ENCODE measurements at places on chromosomes 11 and 22.
A peak's percentile ranks its signal among the peaks of the same experiment; 100 is the strongest.

GRCh38 chr11:77113382-77114088 is 10.9 kb downstream of the OMP start:
- DNase-seq = peak; percentile 59

DNA sequence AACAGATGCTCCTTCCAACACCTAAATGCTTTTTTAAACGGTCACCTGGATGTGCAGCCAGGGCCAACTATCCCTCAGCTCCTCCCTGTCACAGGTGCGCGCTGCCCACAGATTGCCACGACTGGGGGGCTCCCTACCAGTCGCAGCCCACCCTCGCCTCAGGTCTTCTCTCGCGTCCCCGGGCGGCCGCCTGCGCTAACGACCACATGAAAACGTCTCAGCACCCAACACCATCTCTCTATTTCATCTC is 469 bp downstream of the ZBED5 start:
- DNase-seq = no peak

GRCh38 chr22:46125816-46126765 is 24.2 kb upstream of the PPARA start:
- no peak for DNase-seq

DNA sequence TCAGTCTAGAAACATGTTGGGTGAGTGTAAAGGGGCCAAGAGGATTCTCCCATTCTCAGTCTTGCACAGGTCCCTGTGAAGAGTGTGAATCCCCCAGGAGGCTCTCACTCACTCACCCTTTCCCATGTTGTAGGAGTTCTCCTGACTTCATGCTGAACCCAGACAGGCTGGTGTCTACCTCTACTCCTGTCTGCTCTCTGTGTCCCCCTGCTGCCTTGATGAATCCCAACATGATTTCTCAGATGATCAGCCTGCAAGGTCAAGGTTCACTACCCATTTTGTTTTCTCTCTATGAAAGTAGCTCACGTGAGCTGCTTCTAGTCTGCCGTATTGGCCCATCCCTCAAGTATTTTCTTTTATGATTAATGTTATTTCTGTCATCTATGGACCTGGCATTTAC is 500.6 kb downstream of the ETS1 start:
- no peak for DNase-seq

DNA sequence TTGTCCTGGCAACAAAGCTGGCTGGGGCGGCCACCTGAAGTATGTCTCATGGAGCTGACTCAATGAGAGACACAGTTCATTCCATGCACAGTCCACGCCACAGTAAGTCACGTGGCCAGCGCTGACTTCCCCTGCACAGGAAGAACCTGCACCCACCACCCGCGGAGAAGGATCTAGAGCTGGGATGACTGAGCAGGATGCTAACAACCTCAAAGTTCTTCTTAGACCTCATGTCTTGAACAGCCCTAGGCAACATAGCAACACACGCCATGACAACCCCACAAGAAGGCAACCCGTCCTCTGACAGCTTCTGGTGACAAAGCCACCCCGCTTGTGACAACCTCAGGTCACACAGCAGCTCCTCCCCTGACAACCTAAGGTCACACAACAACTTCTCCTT is 76.9 kb upstream of the B3GAT1 start:
- DNase-seq = no peak

- peak; percentile 61 for DNase-seq
Measured at GRCh38 chr11:46918083-46918787, at the start of gene LRP4. LRP4 (minus strand) TSS chr11:46918550; CDS start chr11:46918379, 171 bp downstream.

DNA sequence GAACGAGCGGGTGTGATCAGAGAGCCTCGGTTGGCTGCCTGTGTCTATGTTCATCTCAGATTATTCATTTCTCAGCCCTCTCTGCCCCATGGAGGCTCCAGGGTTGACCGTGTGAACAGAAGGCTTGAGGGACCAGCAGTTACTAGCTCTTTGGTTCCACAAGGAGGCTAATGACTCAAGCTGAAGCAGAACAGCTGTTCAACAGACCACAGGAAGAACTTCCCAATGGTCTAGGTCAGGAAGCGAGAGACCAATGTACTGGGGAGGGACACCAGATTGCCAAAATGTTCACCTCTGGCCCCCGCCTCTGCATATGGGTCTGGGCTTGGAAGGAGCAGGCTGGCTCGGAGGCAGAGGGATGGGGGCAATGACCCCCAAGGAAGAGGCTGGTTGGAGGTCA is 14.7 kb upstream of the PDE2A start:
- no peak for DNase-seq

DNA sequence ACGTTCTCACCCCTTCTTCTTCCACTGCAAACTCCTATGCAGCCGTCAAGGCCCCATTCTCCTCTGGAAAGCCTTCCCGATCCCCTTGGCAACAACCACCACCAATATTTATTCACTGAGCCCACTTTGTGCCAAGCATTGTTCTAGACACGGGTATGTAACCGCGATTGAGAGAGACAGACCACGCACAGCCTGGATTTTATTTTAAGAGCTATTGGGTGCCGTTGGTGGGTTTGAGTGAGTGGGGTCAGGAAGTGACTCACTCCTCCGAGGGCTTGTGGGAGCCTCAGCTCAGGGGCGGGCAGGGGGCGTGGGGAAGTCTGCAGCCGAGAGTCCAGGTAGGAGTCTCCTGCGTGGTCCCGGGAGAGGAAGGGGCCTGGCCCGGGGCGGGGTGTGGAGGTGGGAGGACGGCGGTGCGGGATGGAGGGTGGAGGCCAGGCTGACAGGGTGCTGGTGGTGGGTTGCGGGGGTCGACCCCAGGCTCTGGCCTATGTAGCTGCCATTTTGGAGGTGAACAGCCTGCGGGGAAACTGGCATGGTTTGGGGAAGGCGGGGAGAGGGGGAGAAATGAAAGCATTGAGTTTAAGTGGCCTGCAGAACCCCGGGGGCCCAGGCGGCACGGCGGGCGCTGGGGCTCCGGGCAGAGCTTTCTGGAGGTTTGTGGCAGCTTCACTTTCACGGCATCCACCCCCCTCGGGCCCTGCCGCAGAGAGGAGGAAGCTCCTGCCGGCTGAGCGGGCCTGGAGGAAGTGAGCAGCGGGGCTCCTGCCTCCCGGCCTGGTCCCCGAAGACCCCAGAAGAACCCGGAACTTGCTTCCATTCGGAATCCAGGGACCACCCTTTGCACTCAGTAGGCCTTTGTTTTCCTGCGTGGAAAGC is 547 bp downstream of the PARVG start:
- DNase-seq = no peak

DNA sequence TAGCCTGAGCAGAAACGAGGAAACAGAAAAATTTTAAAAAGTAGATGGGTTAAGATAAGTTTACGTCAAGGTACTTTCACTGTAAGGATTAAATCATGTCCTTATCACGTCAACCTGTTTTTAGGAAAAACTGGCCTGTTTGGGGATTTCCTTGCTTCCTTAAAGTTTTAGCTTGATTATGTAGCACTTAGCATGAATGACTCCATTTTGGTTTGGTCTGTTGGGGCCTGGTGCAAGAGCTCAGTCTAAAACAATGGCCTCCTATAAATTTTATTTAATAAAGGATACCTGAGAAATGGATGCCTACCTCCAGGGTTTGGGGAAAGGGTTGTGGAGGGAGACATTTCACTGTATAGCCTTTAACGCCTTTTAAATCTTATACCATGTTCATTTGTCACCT is 33.2 kb upstream of the CSTF3 start:
- DNase-seq = no peak

DNA sequence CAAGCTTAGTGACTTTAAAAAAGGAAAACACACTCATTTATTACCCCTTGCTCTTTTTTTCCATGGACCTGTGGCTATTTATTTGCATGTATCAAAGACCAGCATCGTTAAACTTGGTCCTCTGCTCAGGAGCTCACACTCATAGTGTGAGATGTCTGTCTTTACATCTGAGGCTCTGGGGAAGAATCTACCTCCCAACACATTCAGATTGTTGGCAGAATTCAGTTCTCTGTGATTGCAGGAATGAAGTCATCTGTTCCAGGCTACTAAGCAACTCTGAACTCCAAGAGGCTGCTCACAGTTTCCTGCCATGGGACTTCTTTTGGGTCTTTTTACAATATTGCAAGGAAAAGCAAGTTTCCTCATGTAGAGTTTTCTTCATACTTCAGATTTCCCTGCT is 138.8 kb downstream of the LRRC4C start:
- DNase-seq = no peak

GRCh38 chr11:36492724-36493304 is 17.3 kb downstream of the TRAF6 start:
- DNase-seq = peak; percentile 64
